ENCODE measurements at places on chromosomes 12 and 14.

DNA sequence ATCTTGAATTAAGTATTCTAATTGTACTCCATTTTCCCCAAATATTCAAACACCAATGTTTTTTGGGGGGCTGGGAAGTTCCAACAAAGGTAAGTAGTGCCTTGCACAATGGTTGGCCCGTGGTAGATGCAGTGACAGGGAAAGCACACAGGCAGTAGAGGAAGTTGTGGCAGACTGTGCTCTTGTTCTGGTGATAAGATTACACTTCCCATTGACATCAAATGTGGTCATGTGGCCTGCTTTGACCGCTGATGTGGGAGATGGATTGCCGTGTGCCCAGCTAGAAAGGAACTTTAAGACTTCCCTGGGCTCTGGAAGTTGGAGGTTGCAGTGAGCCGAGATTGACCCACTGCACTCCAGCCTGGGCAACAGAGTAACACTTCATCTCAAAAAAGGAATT is 223.8 kb downstream of the VRK1 start:
- DNase-seq = no peak

GRCh38 chr14:40983604-40984003 is 623.1 kb upstream of the LRFN5 start:
- DNase-seq = no peak

DNA sequence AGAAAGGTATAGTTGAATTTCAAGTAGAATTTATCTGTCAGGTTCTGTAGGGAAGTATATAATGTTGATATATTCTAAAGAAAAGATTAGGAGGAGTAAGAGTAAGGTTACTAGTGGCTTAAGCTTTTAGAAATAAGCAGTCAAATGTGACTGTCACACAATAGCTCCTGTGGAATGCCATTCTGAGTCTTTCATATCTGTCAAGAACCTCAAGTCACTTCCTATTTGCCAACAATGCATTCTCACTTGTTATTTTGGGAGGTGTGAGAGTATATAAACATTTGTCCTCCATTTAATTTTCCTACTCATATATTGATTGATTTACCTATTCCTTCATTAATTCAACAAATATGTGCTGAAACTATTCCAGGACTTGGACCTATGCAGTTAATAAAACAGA is 11.7 kb downstream of the CLEC9A start:
- DNase-seq = no peak

DNA sequence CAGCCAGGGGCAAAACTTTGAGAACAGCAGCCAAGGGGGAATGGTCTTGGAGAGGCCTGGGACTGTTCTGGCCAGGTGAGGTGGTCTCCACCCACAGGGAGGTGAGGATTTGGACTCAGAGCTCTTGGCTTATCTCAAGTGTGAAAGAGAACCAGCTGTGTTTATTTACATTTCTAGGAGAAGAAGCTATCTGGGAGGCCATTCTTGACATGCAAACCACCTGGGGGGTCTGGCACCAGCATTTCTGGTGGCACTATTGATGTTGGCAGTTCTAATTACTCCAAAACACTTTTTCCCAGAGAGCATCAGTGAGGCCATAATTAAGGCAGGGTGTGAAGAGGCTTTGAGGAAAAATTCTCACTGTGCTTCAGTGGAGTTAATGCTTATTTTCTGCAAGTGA is 95.1 kb downstream of the CAND1 start:
- DNase-seq = no peak

GRCh38 chr12:14072987-14073386 is 91.6 kb upstream of the GRIN2B start:
- no peak for DNase-seq

- DNase-seq = no peak
These were observed 457.0 kb downstream of the ADAMTS20 start for GRCh38 chr12:43094886-43095575.

Measured in stimulated activated CD4-positive, alpha-beta T cell treated with anti-CD3 and anti-CD28 coated beads, Interleukin-2, amount 100 ng/mL, for 4 hours (primary cell).